ENCODE measurements at places on chromosomes 5 and 9.

- no peak for DNase-seq
Measured at GRCh38 chr9:84969084-84969483, 299.6 kb downstream of the NTRK2 start.

GRCh38 chr9:72255569-72255968 lies 106.3 kb downstream of the GDA start:
- DNase-seq = no peak

DNA sequence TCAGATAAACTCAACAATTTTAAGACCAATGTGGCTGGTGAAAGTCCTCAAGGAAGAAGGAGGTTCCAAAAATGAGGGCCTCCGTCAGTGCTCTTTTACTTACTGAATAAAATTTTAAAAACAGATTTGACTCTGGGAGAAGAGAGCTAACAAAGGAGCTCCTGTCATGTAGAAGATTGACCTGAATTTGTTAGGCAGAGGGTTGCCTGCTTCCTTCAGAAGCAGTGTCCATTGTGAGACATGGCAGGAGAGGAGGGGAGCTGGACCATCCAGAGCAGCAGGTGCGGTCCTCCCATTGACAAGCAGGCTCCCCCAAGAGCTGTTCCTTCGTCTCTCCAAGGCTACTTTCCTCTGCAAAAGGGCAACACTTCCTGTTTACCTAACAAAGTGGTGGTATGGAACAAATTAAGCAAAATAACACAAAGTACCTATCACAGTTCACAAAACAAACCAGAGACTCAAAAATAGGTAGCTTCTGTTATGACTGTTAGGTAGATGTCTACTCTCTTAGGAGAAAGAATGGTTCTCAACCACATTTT lies 238.1 kb downstream of the DENND1A start:
- DNase-seq = no peak

GRCh38 chr9:87282538-87282937 lies 215.1 kb upstream of the DAPK1 start:
- no peak for DNase-seq

DNA sequence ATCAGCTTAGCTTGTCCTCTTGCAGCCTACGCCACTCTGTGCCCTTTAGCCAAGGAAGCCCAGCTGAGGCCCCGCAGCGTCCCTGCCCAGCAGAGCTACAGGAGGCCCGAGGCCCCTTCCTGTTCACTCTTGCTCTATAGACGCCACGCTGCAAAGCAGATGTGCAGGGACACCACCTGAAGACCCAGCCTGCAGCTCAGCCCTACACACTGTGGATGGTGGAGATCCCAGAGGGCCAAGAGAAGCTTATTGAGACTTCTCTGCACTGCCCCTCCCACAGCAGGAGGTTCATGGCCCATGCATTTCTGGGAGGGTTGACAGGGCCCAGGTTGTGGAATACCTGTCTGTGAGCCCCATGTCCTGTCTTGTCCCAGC lies 33.6 kb downstream of the IRF1 start:
- no peak for DNase-seq

GRCh38 chr9:69499407-69499806 lies 172.8 kb downstream of the APBA1 start:
- DNase-seq = no peak

DNA sequence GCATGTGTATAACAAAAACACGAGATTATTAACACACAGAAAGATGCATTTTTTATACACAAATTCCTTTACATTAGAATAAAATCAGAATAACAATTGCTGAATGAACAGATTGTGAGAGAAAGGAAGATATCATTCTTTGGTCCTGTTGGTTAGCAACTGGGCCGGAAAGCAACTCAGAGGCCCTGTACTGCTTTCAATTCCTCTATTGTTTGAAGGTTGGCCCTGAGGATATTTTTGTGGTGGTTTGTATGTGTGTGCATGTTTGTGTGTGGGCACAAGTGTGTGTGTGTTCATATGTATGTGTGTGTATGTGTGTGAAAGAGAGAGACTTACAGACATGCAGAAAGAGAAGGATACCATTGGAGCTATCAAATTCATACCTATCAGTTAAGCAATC lies 356.8 kb upstream of the DMAC1 start:
- DNase-seq = no peak

DNA sequence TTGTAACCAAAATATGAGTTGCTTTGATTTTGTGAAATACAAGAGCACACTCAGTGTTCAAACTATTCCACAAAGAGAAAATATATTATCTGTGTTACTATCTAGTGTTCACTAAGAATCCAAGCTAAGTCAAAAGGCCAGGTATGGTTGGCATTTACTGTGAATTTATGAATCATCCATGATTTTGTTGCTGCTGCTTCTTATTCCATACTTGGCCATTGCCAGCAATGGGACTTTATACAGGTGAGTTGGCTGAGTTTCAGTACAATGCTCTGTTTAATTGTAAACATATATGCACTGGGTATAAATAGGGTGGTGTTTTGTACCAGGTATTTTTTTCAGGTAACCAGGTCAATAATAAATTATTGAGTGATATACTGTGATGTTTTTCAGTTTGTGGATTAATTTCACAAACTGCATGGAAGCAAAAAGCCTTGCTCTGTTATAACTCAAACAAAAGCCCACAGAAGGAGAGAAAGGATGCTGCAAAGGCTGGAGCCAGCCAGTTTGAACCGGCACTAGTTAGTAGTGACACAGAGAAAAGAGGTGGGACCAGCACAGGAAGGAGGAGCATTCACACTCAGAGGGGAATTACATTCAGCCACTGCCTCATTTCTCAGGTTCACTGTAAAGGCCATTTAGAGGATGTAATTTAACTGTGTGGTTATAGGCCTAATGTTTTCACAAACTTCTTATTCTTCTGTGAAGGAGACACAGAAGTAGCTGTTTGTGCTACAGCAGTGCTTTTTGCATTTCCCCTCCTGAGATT lies 381.8 kb downstream of the ADGRV1 start:
- DNase-seq = no peak

GRCh38 chr9:109181284-109181683 lies 14.2 kb upstream of the FRRS1L start:
- DNase-seq = no peak

DNA sequence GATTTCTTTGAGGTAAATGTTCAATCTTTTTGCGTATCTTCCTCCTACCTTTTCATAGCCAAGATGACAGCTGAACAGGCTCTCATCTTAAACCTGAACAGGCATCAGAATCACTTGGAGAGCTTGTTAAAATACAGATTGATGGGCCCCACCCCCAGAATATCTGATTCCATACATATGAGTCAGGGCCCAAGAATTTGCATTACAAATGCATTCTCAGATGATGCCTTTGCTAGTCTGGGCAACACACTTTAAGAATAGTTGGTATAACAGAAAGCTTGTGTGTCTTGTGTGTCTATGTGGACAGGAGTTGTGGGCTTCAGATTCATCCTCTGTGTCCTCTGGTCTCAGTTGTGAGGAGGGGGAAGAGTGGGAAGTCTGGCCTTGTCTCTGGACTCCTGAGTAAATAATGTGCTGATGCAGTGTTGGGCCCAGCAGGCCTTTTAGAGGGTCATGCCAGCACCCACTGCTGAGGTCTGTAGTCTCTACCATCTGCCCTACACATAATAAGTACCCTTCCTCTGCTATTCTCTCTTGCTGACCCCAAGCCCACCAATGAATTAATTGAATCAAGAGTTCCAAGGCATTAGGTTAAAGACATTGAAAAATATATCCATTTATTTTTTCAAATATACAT lies 43.1 kb downstream of the PTCD2 start:
- DNase-seq = no peak

- no peak for DNase-seq
Measured at GRCh38 chr5:157677931-157678330, 6.6 kb downstream of the C5orf52 start.

DNA sequence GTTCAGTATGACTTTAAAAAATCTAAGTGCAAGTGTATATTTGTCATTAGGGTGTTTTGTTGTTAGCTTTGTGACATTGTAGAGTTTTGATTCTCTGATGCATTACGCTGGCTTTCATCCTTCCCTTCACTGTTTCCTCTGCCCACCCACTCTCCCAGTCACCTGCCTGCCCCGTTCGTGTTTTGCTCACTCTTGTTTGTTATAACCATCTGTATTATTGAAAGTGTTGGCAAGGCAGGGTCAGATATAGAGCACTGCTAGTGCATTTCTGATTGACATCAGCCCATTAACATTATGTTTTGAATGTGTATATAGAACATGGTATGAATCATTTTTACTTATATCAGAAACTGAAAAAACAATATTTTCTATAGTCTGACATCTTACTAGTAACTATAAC lies 27.3 kb downstream of the SCGB3A1 start:
- no peak for DNase-seq

GRCh38 chr5:669111-669841 lies 23.9 kb downstream of the TPPP start:
- no peak for DNase-seq

DNA sequence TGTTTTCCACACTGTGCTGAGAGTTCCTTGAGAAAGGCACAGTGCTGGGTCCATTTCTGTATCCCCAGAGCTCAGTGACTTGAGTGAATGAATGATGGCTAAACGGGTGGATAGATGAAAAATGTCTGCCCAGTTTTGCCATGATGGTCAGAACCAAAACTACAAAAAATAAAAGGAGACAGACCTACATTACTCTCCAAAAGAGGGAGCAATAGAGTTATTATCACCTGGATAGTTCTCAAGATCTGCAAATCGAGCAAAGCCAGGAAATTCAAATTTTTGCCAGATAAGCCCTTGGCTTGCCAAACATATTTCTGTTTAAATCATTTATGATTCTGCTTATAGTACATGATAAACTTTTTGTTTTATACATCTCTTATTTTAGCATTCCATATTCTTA lies 214.2 kb upstream of the ZNF462 start:
- DNase-seq = no peak

DNA sequence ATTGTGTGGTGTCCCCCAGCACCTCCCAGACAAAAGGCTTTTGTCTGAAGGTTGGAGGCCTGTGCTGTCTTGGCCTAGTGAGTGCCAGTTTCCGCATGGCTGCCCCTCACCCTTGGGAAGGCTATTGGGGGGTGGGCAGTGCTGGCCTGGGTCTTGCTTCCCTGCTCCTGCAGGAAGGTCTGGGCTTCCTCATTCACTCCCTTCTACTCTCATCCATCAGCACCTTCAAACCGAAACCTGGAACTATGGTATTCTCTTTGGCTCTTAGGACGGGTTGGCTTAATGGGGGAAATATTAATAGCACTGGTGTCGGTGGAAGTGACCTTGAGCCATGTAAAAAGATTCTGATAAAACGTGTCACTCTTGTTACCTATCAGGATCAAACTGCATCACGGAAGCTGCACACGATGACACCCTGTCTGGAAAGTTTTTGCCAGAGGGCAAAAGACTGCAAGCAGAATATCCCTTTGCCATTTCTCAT lies 34.0 kb upstream of the GLRX start:
- DNase-seq = no peak

GRCh38 chr9:81687521-81688261 lies 1.7 kb downstream of the TLE1 start:
- DNase-seq = no peak

Data from AG04449 (cell line).